ENCODE measurements at places on chromosomes 6 and 20.

DNA sequence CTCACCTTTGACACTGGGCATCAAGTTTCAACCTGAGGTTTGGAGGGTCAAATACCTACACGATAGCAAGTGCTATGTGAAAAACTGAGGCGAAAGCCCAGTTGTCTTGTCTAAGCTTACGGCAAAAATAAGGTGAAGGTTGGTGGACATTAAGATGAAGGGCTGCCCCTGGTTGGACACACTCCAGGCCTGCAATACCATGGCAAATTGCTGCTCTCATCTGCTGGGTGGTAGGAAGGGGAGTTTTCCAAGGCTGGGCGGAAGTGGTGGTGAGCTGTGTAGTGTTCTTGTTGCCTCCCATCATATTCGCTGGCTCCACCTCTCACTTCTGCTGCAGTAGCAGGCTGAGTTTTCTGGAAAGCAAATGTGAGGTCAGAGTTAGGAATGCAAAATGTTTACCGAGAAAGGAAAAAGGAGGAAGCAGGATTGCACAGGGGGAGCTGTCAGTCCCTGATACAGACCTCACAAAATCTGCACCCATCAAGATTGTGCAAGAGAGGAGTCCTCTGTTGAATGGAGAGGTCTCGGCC is 33.7 kb downstream of the SCP2D1 start:
- no peak for DNase-seq

GRCh38 chr6:29995340-29995777 is 53.0 kb downstream of the HLA-A start:
- no peak for DNase-seq

DNA sequence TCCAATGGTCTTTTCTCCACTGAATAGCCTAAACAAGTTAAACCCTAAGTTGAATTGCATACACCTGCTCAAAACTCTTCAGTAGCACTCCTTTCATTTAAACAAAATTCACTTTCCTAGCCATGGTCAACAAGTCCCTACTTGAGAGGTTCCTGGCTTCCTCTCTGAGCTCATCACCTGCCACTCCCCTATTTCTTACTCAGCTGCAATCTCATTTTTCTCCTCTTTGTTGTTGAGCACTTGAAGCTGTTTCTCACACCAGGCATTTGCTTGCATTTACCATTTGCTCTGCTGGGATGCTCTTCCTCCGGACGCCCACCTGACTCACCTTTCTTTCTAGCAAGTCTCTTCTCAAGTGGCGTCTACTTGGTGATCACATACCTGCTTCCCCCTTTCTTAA is 38.5 kb downstream of the EDN1 start:
- DNase-seq: no peak

DNA sequence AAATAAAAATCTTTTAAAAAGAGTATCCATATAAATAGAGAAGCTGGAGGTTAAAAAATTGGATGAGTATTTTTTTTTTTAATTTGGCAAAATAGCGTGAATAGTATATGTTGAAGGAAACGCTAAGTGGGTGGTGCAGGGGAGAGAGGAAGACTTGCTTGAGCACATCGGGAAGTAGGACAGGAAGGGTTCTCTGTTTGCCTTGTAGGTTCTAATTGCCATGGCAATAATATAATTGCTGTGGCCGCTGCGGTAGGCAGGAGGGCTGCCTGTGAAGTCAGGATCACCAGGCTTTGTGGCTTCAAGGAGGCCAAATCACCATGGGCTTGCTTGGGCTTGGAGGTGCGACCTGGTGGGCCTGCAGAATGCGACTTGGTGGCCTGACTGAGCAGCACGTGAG is 35.1 kb downstream of the IGF2R start:
- DNase-seq: no peak

- DNase-seq: no peak
Observed at GRCh38 chr20:5189917-5190316, 63.1 kb downstream of the CDS2 start.

DNA sequence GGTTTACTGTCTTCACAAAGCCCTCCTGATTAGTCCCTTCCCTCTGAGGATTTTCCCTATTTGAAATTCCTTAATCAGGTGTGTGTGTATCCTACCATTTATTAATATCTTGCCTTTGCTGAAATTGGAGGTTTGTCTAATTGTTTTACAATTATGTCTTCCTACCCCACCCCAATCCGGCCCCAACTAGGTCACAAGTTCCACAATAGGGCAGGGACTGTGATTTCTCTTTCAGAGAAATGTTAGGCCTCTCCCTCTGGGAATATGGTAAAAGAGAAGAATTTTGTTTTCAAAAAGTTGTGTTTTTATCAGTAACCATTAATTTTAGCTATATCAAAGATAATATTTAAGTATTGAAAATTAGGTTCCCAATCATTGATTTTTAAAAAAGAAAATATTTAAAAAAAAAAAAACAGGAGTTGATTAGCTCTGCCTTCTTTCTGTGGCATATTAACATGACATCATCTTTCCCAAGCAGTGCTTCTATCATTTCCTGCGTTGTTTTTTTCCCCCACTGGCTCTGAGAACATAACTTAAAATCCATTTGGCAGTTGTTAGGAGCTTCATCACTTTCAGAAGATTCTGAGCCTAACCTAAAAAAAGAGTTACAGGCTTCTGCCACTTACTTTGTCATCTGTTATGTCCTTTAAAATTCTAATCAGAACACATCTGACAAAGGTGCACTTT is 36.1 kb downstream of the BLOC1S5 start:
- DNase-seq: no peak

DNA sequence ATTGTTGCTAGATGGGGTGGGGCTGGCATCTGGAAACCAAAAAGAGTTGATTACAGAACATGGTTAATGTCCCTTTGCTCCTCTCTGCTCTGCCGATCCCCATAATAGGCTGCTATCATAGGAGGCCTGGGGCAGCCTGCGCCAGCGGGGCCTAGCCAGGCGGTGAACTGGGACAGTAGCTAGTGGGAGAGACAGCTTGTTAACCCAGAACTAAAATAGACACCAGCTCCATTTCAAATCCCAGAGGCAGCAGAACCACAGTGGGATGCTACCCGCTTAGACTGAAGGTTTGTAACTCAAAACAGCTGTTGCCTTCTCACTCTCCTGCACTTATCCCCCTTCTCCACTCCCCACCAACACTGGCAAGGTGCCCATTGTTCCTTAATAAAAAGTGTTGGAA is 98.5 kb downstream of the SSR1 start:
- DNase-seq: no peak

DNA sequence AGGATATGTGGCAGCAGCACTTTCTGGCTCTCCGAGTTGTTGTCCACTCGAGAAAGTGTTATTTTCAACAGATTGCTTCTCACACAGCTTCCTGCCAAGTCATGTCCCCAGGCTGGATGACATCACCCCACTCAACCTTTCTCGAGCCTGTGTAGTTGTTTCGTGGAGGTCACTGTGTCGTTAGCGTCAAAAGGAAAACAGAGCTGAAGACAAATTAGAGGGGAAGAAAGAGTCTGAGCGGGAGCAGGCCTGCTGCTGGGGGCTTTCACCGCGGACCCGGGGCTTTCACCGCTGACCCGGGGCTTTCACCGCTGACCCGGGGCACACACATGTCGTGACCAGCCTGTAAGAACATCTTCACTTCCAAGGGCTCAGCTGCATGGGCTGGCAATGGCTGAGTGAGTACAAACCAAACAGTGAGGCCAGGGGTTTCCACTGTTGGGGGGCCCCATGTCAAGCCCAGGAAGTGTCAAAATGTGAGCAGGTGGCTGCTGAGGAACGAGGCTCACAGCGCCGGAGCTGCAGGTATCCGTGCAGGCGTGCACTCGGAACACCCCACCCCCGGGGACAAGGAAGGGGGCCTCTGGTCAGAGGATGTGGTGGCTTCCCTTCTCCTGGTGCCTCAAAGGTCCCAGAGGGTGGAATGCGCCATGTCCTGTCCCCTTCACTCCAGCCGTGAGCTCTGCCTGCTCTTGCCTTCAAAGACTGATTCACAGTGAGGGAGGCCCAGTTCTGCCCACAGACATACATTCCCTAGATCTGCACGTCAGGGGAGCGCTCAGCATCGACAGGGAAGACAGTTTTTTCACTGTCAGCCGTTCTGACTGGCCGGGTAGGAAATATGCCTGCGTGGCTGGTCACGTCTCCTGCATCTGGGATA is 365.9 kb downstream of the TAF4 start:
- DNase-seq: no peak

- no peak for DNase-seq
Observed at GRCh38 chr20:51752343-51752951, 15.7 kb downstream of the ATP9A start.

DNA sequence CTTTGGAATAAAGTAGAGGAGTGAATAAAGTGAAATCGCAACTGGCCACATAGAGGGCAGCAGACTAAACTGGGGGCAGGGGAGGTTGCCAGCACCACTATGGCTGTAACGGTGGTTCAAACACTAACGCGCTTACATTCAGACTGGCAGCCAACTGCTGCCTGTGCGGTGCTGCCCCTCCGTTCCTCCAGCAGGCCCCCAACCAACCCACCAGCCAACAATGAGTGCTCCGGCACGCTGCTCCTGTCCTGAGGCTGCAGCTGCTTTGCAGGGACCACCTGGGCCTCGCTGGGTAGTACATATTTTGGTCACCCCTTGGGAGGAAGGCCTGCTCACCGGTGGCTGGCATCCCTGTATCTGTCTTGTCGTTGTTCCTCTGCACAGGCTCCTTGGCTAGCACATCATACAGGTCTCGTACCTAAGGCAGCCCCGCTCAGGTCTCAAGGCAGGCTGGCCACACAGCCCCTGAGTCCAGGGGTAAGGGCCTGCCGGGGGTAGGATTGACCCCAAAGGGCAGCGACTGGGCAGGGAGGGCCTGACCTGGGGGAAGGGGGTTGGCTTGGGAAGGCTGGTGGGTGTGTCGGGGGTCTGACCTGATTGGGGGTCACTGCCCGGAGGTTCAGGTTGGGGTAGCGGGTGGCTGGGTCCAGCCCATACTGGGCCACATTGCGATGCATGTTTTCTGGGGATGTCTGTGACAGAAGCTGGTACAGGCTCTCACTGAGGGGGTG is 6.3 kb downstream of the MICAL1 start:
- no peak for DNase-seq

GRCh38 chr6:110137924-110138887 is 41.3 kb downstream of the WASF1 start:
- DNase-seq: no peak

- no peak for DNase-seq
Observed at GRCh38 chr20:64072498-64073063, 6.7 kb downstream of the RGS19 start.

DNA sequence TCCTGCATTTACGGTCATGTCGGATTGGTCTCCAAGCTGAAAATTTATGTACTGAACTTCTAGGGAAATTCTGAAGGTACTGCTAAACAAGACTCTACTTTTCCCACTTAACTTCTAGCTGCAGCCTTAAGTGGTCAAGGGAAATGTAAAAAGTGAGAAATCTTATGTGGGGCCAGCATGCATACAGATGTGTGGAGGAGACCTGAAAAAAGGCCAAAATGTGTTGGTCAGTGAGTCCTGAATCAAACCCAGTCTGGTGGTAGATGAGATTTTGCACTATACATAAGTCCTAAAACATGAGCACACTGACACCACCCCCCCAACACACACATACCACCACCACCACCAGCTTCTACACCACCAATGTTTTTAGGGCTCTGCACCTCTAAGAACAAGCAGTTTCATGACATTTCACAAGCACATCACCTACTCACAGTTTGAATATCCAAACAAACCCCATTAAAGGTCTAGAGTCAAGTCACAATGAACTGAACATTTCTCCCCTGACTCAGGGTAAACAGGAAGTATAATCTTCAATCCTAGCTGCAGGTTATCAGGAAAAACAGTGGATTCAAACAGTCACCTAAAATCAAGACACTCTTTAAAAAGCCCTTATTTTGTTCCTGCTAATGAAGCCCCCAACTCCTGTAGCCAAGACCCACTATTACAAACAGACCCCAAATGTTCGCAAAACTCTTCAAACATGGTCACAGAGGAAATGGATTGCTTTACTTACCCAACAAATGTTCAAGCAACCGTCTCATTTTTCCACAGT is 1.6 kb downstream of the ZMYND8 start:
- DNase-seq: no peak

- DNase-seq: no peak
Observed at GRCh38 chr6:36273067-36273466, 3.2 kb downstream of the PNPLA1 start.

GRCh38 chr6:139534472-139535115 is 160.1 kb upstream of the CITED2 start:
- peak; percentile 36 for DNase-seq

- DNase-seq: peak; percentile 47
Observed at GRCh38 chr20:23668477-23668951, 20.3 kb downstream of the CST4 start.

DNA sequence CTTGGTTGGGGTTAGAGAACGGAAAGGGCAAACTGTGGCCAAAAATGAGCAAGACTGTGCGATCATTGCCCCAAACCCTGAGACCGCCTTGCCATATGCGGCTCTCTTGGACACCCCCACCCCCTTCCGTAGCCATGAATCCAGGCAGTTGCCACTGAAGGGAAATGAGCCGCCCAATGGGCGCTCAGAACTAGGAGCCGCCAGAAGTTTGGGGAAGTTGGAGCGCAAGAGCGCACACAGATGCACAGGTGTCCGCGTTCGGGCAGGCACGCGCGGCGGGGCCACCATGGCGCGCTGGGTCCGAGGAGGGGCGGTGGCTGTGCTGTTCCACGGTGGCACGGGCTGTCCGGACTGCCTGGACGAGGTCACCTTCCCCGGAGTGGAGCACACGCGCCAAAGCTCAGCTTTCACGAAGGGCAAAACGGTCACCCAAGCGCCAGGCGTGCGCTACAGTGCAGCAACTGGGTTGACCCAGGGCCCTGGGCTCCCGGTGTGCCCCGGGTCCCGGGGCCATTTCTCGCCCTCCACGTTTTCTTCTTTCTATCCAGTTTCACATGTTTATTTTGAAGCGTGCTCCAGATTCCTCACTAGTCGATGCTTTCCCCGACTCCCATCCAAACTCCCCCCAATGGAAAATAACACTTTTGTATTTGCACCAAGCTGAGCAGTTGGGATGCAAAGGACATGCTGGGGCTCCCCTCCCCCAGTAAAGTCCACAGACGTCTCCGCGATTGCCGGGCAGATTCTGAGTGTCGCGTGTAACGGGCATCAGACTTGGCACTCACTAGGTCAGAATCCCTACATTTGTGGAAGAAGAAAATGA is 906 bp upstream of the PDE10A start:
- no peak for DNase-seq

GRCh38 chr6:123529058-123529457 is 107.7 kb downstream of the TRDN start:
- DNase-seq: no peak

All from CD4-positive, alpha-beta T cell treated with Interleukin-17A for 1 hour (primary cell).